ENCODE measurements at places on chromosomes 7 and 10. TPM values are rescaled to one million over a fixed set of nuclear protein-coding genes. Genes with fewer than 3 reads are reported as not detected.

- DNase-seq: no peak
These were observed 173.6 kb downstream of the PRKCQ start for GRCh38 chr10:6406220-6407033.

DNA sequence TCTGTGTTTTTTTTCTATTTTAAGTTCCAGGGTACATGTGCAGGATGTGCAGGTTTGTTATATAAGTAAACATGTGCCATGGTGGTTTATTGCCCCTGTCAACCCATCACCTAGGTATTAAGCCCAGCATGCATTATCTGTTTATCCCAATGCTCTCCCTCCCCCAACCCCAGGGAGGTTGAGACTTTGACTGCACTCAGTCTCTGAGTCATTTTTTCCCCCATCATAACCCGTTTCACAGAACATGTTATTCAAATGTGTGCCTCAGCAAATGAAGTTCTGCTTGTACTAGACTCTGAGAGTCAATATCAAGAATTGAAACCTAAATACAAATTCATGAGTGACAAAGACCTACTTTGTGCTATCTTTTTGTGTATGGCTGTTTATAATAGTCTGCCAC lies 70.0 kb upstream of the CYP26C1 start:
- DNase-seq: no peak

GRCh38 chr10:61286686-61287085 lies 166.5 kb downstream of the TMEM26 start:
- DNase-seq: no peak

DNA sequence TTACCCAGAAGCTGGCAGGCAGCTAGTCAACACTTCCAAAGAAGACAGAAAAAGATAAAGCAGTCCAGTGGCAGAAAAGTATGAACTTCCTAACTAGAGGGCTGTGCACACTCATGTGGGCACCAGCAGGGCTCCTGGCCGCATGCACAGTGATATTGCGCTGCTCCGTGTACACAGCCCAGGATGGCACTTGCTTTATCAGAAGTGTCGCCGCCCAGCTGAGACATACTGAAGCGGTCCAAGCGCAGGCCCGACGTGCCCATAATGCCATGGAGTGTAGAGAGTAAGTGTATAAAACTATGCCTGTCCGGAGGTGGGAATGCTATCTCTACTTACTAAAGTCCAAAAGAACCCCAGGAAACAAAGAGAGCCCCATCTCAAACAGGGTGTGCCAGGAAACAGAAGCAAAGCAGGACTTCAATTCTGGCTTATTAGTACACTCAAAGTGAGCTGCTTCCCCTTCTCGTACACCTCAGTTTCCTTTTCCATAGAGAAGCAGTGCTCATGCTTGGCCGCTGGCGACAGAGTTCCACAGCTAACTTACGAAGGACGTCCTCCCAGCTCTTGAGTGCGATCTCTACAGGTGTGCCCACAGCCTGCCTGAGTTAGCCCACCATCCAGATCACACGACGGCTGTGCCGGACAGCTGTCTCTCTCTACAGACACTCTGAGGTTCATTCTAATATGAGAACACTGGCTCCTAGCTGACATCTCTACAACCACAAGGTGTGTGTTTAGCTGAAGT lies 234.3 kb downstream of the COBL start:
- no peak for DNase-seq

DNA sequence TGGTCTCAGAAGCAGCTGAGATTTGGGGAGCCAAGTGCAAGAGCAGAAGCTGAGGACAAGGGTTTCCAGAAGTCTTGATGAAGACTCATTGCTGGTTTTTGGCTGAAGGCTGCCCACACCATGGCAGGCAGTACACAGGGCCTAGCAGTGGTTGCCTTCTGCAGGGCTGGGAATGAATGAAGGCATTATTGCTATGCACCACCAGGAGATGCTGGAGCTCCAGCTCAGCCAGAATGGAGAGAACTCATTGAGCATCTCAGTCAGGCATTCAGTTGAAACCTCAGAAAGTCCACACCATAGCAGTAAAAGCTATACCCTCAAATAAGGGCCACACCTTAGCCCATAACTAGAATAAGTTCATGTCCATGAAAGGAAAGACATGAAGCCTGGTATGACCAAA lies 190.5 kb downstream of the DPP6 start:
- DNase-seq: no peak

IL6 gene
- polyA plus RNA-seq: not detected

LRRC18 gene
- polyA plus RNA-seq: not detected

- no peak for DNase-seq
These were observed 10.6 kb downstream of the RPA3 start for GRCh38 chr7:7707806-7708205.

DNA sequence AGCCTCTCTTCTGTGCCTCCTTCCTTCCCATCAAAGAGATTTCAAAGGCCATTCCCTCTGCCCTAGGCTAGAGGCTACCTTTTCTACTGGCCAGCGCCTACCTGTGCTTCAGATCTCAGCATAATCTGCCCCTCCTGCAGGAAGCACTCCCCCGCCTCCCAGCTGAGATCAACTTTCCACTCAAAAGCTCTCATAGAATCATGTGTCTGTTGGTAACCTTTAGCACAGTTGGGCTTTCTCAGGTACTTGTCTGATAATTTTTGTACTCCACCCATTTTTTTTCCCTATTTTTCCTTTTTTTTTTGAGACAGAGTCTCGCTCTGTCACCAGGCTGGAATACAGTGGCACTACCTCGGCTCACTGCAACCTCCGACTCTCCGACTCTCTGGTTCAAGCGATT lies 231.0 kb upstream of the PRSS58 start:
- DNase-seq: no peak

DNA sequence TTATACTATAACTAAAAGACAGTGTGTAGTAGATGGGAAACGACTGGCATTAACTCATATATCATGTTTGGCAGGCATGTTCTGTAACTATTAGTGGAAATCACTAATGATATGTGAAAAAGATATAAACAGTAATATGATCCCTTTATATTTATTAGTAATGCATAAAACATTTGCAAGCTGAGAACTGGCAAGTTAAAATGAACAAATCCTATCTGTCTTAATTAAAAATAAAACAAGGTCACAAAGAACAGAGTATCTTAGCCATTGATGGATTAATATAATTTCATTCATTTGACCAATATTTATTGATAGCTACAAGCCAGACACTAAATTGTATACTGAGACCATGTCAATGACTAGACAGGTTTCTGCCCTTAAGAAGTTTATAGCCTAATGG lies 154.5 kb downstream of the CRPPA start:
- DNase-seq: no peak

- no peak for DNase-seq
These were observed 193.3 kb upstream of the PHF14 start for GRCh38 chr7:10780400-10780747.

DNA sequence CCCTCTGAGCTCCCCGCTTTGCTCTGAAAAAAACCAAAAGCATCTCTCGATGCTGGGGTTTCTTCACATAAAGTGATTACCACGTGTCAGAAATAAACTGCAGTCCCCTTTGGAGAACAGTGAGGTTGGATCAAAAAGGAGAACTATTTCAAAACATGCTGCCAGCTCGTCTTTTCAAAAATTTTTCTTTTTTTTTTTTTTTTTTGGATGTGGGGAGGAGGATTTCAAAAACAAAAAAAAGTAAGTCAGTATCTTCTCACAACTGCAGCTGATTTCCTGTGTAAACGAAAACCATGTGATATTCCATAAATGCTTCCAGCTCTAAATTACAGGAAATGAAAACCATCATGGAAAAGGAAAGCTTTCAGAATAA lies 155.0 kb upstream of the LYZL2 start:
- DNase-seq: no peak

GDF10 gene
- polyA plus RNA-seq: 1.8 TPM

DNA sequence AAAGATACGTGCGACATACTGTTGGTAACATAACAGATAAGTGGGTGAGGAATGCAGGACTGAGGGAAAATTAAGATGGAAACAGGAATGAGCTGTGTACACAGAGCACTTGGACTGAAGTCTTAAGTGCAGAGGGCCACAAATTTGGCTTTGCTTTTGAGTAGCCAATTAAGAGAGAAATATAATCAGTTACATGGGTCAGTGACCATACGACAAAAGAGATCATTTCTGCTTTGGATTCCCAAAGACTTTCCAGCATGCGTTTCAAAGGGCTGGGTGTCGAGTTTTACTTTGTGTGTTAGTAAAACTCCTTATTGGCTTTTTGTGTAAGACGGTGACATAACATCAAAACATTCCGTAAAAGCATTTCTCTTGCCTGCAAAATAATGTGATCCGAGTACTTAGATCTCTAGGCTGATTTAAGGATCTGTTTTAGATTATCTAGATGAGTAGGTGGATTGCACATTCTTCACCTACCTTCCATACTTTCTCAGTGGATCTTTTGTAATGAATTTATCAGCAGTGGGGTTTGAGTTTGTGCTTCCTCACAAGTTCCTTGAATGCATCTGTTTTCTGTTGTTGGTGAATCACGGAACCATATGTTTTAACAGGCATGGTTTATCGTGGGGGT lies 7.5 kb downstream of the RABGEF1 start:
- DNase-seq: no peak

DNA sequence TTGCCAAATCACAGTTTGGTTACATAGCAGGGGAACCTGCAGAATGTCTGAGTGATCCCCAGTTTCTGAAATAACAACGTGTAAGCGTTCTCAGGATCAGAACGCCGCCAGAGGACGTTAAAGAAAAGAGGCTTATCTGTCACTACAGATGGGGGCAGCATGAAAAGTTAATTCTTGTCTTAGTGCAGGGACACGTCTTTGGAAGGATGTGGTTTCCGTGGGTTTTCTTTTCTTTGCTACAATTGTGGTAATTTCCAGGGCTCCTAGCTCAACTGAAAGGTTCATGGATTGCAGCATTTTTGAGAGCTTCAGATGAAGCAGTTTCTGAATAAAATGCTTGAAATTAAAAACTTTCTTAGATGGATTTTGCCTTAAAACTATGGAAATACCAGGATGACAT lies 106.6 kb downstream of the PRKCQ start:
- no peak for DNase-seq

DNA sequence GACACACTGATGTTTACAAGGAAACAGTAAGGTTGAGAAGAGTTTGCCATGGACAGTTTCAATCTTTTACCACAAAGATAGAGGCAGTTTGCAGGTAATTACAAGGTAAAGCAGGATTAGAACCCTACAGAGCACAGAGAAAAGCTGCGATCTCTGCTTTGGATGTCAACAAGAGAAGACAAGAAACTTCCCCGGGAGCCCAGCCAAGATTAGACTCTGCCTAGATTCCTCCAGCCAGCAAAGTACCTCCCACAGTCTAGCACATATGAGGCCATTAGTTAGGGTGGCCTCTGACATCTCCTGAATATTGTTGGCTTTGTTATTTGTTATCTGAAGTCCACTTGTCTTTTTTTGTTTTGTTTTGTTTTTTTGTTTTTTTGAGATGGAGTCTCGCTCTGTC lies 178.1 kb downstream of the CALN1 start:
- DNase-seq: no peak

C10orf71 gene
- 0.19 TPM for polyA plus RNA-seq

DNA sequence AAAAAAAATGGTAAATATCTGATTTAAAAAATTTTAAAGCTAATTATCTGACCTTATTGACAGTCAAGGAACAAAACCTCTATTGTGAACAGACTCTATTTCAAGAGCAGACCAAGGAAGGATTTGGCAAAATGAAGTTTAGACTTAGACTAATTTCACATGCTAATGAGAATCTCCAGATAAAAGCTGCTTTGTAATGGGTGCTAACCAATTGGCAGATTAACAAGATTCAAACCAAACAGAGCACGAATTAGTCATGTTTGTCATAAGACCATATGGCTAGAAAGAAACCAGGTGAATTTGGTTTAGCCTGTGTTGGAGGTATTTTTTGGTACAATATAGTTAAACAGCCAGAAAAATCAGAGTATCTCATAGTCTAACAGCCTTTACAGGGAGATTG lies 429.1 kb upstream of the NFE2L3 start:
- no peak for DNase-seq

DNA sequence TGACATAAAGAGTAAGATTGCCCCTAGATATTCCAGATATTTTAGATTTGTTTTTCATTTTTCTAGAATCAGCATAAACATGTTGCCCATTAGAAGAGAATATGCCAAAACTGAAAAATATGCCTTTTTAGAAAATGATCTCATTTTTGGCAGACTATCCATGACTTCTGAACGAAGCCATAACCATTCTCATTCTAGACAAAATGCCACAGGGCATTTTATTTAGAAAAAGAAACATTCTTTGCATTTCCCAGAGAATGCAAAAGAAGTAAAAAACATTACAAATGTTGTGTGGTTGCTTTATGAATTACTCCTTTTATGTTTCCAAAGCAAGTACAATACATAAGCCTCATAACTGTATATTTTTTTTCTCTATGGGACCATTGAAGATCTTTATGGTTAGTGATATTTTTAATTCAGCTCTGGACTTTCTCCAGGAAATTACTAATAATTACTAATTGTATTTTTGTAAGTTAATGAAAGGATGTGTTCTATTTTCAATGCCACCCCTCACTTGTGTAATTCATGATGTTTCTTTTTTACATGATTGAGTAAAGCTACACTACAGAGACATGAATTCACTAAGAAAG lies 109.6 kb upstream of the SEM1 start:
- no peak for DNase-seq

- no peak for DNase-seq
These were observed 137.3 kb downstream of the SEMA3C start for GRCh38 chr7:80781561-80781979.

DNA sequence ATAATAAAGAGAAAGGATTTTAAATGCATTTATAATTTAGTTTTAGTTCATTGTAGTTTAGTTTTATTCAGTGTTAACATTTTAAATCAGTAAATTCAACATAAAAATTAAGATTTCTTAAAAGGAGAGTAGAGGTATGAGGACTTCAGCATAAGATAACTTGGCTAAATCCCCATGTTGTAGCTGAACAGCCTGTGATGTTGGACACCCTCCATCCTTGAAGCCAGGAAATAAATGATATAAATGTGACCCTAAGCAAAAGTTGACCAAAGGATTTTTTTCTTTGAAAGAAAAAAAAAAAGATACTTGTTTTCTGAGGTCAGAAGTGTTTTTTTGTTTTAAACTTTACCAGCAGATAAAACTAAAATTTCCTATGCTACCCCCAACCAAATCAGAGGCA lies 48.7 kb downstream of the GNAI1 start:
- no peak for DNase-seq

- no peak for DNase-seq
These were observed 388 bp downstream of the ECD start for GRCh38 chr10:73167458-73167782.

PRSS37 gene
- not detected for polyA plus RNA-seq

DNA sequence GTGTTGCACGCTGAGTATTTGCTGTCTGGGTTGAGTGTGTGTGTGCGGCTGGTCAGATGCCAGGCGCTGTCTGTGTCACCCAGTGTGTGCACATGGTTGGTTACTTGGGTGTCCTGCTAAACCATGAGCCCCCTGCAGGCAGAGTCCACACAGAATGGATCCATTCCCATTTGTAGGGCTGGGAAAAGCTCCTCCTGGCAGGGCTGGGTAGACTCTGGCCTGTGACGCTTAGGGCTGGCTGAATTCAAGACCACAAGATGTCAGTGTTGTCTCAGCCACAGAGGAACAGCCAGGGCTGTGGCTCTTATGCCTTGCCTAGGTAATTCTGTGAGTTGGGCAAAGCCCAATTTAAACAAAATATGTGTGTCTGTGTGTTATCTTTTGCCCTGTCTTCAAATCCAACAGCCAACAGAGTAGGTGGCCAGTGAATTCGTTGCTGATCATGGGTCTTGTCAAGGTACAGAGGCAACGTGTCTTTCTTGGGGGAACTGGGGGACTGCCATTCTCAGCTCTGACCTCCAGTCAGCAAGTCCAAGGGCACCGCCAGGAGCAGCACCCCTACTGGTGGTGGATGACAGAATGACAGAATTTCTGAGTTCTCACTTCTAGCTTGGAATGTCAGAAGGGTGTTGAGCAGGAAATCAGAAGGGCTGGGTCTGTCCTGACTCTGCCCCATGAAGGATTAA lies 285.1 kb downstream of the CCSER2 start:
- no peak for DNase-seq

Measured in left renal cortex interstitium (tissue), 4 donors.